ENCODE measurements at places on chromosomes 3 and 15.
A peak's percentile ranks its signal among the peaks of the same experiment; 100 is the strongest.

DNA sequence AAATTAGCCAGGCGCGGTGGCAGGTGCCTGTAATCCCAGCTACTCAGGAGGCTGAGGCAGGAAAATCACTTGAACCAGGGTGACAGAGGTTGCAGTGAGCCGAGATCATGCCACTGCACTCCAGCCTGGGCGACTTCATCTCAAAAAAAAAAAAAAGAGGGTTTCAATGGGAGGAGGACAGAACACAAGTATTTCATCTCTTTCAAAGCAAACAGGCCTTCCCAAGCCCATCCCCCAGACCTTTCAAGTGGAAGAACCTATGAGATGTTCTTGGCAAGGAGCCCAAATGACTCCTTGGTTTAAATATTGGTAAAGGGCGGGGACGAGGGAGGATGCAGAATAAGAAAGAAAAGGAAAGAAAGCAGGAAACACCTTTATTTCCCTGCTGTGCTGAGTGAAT, 62.2 kb upstream of the MCF2L2 start:
- no peak for DNase-seq

DNA sequence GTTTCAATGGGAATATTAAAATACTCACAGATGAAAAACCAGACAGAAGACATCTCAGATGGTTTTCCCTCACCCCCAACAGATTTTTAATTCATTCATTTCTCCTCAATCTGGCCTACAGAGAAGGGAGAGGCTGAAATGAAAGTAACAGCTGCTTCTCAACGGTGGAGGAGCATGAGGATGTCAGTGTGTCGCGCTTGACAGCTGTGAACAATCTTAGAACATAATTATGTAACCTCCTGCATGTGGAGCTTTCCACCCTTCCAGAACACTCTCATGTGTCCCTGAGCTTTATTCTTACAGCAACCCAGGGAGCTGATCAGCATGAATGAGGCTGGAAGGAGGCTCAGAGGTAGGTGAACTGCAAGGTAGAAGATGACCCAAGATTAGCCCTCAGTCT, 52.7 kb downstream of the MB21D2 start:
- DNase-seq = no peak

GRCh38 chr3:109112946-109113760, 4.8 kb downstream of the MORC1 start:
- no peak for DNase-seq

- no peak for DNase-seq
Observed at GRCh38 chr3:120420928-120421551, 29.8 kb downstream of the FSTL1 start.

DNA sequence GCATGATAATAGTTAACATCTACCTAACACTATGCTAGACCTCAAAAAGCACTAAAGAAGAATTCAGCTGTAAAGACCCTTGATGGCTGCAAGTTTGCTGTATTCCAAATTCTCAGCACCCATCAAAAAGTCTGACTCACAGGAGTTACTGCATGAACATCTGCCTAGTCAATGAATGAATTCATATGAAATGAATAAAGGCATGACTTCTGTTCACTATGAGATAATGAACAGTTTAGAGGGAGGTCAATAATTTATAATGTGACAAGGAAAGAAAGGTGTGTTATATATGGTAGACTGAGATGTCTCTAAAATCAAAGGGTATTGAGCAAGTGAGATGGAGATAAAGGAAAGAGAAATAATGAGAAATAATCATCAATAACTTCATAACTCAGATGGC, 508.2 kb upstream of the TGFBR2 start:
- DNase-seq = no peak

DNA sequence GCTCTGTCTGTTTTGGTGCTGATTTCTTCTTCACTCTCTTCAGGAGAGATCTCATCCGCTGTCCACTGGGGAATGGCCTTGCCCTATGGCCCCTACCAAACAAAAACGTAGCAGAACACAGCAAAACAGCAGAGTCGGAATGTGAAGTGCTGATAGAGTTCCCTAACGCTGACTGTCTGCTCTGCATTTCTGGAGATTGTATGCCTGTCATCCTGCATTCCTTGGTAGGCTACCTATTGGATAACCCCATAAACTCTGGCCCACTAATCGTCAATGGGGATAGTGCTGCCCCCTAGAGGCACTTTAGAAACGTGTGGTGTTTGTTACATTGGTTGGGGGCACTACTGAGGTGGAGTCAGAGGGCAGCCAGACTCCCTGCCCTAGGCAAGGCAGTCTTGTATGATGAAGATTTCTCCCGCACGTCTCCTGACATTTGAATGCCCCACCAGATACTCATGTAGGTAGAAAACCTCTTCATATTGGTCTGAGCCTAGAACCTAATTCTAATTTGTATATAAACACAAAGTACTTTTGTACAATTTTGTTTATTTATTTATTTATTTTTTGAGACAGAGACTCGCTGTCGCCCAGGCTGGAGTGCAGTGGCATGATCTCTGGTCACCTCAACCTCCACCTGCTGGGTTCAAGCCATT, 15.6 kb upstream of the MAGEF1 start:
- no peak for DNase-seq

- no peak for DNase-seq
Observed at GRCh38 chr15:75738014-75738646, 25.5 kb upstream of the CSPG4 start.

DNA sequence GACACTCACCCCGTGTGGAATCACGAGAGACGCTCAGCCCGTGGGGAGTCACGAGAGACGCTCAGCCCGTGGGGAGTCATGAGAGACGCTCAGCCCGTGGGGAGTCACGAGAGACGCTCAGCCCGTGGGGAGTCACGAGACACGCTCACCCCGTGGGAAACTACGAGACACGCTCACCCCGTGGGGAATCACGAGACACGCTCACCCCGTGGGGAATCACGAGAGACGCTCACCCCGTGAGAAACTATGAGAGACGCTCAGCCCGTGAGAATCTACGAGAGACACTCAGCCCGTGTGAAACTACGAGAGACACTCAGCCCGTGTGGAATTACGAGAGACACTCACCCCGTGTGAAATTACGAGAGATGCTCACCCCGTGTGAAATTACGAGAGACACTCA, 49.8 kb downstream of the ADAMTS17 start:
- DNase-seq = no peak

GRCh38 chr15:68412218-68412617, 19.7 kb downstream of the ITGA11 start:
- no peak for DNase-seq

GRCh38 chr3:141561426-141562034, 74.7 kb downstream of the RASA2 start:
- peak; percentile 5 for DNase-seq

DNA sequence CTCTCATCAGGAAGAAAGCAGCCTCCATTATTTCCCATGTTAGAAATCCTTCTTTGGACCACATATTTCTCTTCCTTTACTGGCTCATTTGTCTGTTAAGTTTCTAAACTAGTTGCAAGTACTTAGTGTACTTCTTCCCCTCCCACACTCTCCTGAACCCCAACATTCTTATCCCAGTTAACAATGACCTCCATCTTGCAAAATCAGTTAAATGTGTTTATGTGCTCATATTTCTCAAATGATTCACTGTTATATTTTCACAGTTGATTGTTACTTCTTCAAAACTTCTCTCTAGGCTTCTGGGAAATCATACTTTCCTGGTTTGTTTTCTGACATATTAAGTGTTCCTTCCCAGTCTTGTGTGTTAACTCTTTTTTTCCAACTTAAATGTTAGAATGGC, 856.9 kb downstream of the EPHA3 start:
- no peak for DNase-seq

DNA sequence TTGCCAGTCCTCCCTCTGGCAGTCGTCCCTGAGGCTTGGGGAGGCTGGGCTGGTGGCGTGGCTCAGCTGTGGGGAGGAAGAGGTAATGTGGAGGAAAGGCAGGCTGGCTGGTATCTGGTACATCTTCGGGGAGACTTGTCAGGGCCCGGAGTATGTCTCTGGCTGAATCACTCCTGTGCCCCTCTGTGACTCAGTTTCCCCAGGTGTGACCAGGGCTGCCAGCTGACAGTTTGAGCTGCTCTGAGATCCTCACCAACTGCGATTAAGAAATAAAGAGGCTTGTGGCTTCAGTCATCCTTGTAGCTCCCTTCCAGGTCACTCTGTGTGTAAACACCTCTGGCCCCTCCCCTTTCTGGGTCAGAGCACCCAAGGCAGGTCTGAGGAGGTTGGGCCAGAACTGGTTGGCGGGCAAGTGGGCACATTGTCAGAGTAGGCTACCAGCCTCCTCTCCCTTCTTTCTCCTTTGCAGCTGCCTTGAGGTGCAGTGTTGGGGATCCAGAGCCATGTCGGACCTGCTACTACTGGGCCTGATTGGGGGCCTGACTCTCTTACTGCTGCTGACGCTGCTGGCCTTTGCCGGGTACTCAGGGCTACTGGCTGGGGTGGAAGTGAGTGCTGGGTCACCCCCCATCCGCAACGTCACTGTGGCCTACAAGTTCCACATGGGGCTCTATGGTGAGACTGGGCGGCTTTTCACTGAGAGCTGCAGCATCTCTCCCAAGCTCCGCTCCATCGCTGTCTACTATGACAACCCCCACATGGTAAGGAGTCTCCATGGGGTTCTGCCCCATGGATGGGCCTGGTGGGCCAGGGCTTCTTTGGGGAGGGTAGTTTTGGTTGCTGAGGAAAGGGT, 3.0 kb downstream of the TEX264 start:
- DNase-seq = no peak

- DNase-seq = no peak
Observed at GRCh38 chr15:90664650-90665287, 52.4 kb upstream of the BLM start.

- DNase-seq = no peak
Observed at GRCh38 chr15:51322621-51323296, 15.6 kb downstream of the CYP19A1 start.

- DNase-seq = no peak
Observed at GRCh38 chr3:82568776-82569338, 807.4 kb upstream of the GBE1 start.

GRCh38 chr3:71690341-71690841, 34.8 kb downstream of the EIF4E3 start:
- DNase-seq = no peak

GRCh38 chr3:159805411-159805772, 183.2 kb upstream of the IL12A start:
- DNase-seq = no peak

- DNase-seq = no peak
Observed at GRCh38 chr15:94100863-94101262, 130.5 kb upstream of the MCTP2 start.

GRCh38 chr15:73991260-73991659, 835 bp downstream of the STOML1 start:
- DNase-seq = no peak

GRCh38 chr3:134709076-134709475, 58.3 kb upstream of the KY start:
- no peak for DNase-seq
